Cardiac fibroblast (primary cell): ENCODE measurements at places on chromosomes 7 and 10.

- DNase-seq = peak; percentile 89
Measured at GRCh38 chr7:41425926-41426325, 277.0 kb downstream of the INHBA start.

- peak; percentile 29 for DNase-seq
Measured at GRCh38 chr10:47412869-47413268, 28.8 kb upstream of the ZNF488 start.

DNA sequence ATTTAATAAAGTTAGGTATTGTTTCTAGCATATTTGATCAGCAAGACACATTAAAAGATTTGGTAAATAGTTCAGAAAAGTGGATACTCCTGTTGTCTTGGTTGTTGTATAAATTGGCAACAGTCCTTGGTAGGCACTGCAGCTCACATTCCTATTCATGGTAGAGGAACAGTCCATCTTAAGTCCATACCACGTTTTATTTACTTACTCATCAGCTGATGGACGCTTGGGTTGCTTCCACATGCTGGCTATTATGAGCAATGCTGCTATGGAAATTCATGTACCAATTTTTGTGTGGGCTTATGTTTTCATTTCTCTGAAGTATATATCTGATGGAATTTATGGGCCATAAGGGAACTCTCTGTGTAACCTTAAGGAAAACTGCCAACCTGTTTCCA is 43.3 kb downstream of the C10orf120 start:
- peak; percentile 13 for DNase-seq

GRCh38 chr7:132097550-132098134 is 478.6 kb downstream of the PLXNA4 start:
- DNase-seq = no peak

DNA sequence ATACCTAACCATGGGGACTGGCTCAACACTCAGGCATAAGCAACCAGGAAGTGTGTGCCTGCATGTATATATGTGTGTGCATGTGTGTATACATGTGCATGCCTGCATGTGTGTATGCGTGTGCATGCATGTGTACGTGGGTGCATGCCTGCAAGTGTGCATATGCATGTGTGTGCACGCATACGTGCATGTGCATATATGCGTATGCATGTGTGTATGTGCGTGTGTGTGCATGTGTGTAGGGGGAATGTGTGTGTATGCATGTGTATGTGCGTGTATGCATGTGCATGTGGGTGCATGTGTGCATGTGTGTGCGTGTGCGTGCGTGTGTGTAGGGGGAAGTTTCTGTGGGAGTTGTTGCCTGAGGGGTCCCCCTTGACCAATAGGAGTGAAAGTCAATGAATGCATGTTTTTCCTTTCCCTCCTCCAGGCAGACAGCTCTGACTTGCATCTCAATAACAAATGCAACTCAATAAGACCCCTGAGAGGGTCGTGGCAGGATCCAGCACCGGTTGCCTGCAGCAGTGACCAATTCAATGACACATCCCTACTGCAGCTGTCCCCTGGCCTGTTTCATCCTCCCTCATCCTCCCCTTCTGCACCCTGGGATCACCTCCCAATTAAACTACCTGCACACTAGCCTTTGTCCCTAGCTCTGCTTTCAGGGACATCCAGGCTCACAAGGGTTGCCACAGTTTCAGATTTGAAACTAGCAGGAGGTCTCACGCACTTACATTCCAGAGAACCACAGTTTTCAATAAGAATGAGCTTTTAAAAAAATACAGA is 27.0 kb upstream of the FZD8 start:
- no peak for DNase-seq

DNA sequence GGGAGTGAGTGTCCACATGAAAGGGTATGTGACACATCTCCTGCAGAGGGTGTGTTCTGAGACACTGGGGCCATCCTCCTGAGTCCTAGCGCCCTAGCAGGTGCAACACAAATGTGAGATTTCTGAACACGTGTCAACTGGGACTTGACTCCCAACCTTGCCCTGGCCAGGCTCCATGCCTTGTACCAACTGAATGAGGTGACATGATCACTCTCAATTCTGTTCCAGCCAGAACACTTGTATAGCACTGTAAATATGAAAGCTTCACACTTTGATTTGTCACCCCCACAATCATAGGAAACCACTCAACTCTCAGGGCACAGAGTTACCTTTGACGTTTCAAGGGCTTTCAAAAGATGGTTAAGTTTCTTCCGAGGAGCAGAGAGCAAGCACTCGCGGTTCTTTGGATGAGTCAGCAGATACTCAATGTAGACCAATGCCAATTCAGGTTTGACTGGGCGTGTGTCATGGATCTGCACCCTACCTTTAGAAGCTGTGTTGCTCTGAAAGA is 48.6 kb downstream of the NCAPG2 start:
- no peak for DNase-seq

DNA sequence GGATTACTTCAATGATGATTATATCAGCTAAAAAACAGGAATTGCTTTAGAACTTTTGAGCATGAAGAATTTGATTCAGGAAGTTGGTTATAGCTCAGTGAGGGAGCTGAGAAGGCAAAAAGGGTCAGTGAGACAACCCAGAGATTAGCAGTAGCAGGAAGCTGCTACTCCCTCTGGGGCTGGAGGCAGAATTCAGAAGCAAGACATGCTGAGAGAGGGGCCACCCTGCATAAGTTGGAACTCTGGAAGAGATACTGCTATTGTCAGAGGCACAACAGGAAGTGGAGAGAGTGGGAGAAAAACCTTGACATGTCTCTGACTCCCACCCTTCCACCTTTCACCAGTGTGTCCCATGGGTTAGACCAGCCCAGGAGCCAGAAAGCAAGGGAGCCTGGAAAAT is 488.7 kb downstream of the ADRA2A start:
- DNase-seq = no peak

DNA sequence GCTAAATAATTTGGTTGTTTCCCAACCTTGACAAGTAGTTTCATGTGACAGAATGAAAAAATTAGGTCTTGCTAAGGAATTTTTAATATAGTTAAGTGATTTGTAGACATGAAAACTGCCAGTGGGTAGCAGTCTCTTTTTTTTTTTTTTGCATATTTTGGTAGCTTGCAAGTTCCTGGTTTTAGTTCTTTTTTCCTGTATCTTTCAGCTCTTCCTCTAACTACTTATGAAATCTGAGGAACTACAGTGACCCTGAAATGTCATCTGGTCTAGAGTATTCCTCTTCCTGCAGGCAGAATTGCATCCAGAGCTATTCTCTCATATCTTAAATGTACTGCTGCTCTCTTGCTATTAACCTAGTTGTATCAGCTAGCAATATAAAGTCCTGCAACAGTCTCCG is 160.4 kb downstream of the HDAC9 start:
- DNase-seq = no peak

DNA sequence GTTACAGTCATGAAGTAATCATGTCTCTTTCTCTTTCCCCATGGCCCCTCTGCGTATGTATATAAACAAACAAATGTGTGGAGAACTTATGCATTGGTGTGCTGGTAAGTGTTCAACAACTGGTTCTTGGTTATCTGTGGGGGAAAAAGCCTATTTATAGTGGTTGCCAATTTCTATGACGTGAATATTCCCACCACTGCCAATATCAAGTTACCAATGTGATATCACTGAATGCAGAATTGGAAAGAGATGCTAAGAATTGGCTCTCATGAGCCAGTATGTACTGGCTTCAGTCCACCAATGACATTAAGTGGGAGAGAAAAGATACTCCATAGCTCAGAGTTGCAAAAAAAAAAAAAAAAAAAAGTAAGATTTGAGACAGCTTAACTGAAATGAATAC is 399.7 kb downstream of the REEP3 start:
- no peak for DNase-seq

GRCh38 chr10:787933-788651 is 98.6 kb upstream of the DIP2C start:
- peak; percentile 44 for DNase-seq

DNA sequence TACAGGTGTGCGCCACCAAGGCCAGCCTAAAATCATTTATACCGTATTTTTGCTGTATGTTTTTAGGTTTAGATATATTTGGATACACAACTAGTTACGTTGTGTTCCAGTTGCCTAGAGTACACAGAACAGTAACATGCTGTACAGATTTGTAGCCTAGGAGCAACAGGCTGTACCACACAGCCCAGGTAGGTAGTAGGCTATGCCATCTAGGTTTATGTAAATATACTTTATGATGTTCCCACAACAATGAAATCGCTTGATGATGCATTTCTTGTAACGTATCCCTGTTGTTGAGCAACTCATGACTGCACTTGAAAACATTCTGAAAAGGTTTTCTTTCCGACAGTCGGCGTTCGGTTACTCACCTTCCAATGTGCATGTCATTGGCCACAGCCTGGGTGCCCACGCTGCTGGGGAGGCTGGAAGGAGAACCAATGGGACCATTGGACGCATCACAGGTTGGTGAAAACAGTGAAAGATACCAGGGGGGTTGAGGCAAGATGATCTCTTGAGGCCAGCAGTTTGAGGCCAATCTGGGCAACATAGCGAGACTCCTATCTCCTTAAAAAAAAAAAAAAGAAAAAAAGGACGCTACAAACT is 7.7 kb downstream of the PNLIP start:
- DNase-seq = no peak

- no peak for DNase-seq
Measured at GRCh38 chr7:77329466-77330168, 86.5 kb downstream of the GSAP start.

DNA sequence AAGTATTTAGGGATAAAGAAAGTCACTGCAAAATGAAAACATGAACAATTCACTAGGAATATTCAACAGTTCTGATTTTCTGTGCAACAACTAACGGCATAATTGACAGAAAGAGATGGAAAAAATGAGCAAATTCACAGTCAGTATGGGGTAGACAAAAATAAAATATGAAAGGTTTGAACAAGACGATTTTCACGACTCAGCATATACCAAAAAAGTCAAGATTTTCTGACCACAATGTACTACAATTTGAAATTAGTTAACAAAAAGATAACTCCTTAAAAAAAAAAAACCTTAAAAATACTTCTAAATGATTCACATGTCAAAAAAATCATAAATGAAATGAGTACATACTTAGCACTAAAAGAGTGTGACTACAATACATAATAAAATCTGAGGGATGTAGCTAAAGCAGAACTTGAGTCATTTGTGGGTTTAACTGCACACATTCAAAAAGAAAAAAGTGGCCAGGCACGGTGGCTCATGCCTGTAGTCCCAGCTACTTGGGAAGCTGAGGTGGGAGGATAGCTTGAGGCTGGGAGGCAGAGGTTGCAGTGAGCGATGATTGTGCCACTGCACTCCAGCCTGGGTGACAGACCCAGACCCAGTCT is 22.6 kb upstream of the MTURN start:
- DNase-seq = no peak

- DNase-seq = peak; percentile 27
Measured at GRCh38 chr7:46626691-46627310, 705.7 kb upstream of the IGFBP3 start.

DNA sequence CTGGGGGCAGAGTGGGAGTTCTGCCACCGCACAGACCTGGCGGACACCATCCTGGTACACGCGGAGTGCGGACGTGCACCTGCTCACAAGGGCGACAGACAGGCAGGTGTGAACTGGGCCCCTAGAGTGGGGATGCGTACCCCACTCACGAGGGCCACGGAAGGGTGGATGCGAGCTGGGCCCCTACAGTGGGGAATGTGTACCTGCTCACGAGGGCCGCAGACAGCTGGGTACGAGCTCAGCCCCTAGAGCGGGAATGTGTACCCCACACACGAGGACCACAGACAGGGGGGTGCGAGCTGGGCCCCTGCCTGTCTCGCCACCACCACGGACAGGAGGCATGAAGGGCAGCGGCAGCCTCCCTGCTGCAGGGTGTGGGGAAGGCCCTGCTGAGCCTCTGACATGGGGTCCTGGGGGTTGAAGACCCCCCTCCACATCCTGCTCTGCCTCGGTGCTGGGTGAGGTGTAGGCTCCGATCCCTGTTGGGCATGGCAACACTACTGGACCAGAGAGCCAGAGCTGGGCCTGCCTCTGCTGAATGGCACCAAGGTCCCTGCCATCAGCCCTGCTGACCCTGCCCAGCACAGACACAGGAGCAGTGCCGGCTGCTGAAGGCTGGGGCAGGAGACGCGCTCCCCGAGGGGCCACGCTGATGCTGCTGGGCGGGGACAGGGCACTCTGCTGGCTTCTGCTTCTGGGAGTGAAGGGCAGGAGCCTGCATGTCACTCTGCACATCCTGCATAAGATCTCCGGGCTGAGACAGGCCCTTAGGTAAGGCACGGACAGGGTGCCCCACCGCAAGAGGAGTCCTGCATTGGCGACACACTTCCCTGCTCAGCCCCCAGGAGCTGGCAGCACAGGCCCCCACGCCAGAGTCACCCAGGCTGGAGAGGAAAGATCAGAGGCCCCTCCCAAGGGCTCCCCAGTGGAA is 259.2 kb downstream of the MAD1L1 start:
- no peak for DNase-seq

DNA sequence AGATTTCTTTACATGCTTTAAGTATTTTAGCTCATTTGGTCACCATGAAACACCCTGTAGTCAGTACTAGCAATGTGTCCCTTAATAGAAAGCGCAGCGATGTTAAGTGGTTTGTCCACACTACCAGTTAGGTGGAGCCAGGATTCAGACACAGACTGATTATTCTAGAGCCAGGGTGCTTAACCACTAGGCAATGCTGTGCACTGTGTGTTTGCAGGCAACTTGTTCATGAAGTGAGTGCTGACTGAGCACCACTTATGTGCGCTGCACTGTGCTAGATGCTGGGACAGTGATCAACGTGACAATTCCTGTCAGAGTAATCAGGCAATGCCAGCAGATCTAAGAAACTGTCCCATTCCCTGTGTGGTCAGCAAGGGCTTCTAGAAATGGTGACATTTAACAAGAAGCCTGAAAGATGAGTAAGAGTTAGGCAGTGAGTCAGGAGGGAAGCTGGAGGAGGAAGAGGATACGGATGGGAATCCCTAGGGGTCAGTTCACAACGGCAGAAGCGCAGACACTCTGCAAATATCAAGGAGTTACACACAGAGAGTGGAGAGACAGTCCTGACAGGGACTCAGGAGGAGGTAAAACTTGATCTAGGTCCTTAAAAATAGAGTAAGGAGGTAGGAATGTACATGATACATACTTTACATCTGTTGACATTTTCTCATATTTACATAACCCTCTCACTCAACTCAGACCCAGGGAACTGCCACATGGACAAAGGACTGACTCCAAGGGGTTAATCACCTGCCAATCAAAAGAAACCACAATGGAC is 69.7 kb upstream of the EGR2 start:
- peak; percentile 85 for DNase-seq

DNA sequence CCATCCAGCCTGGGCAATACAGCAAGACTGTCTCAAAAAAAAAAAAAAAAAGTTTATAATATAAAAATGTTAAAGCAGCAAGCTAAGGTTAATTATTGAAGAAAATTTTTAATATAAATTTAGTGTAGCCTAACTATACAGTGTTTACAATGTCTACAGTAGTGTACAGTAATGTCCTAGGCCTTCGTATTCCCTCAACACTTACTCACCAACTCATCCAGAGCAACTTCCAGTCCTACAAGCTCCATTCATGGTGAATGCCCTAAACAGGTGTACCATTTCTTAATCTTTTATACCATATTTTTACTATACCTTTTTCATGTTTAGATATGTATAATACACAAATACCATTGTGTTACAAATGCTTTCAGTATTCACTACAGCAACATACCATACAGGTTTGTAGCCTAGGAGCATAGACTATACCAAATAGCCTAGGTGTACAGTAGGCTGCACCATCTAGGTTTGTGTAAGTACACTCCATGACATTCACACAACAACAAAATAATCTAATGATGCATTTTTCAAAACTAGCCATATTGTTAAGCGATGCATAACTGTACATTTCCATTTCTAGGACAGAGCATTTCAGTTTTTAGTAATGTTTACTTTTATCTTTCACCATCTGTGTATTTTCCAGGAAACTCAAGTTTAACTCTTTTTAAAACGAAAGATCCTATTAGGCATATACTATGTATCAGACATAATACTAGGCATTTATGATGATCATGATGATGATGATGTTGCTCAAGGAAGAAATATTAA is 43.3 kb downstream of the CNOT4 start:
- no peak for DNase-seq
